ENCODE measurements at places on chromosomes 13 and 19.

- DNase-seq: no peak
These were observed 235.9 kb downstream of the KLF12 start for GRCh38 chr13:73898276-73898675.

GRCh38 chr13:27347211-27347772 is 76.7 kb downstream of the RASL11A start:
- no peak for DNase-seq

DNA sequence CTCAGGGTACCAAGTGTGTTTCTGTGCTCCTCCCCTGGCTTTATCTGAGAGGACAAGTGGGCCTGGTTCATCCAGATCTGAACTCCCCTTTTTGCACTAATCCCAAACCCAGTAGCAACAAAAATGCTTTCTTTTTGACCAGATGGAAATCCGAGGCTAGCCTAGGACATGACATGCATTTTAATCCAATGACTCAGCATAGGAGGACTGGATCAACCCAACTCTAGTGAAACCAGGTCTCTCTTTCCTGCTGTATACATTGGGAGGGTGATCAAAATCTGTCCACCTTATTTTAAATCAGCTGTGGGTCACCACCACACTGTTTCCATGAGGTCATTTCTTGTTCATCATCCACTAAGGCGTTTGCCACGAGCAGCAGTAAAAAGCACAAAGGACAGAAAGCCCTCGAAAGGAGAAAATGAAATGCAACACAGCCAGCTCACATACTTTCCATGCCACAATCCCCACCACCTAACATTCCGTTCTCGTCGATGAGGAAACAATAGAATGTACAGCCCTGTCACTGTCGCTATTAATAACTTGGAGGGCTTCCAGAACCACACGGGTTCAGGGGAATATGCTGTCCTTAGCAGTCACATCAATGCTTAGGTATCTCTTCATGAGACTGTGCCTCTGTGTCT is 543.0 kb downstream of the IRS2 start:
- no peak for DNase-seq

GRCh38 chr13:29162638-29163235 is 342.6 kb downstream of the MTUS2 start:
- DNase-seq: no peak

DNA sequence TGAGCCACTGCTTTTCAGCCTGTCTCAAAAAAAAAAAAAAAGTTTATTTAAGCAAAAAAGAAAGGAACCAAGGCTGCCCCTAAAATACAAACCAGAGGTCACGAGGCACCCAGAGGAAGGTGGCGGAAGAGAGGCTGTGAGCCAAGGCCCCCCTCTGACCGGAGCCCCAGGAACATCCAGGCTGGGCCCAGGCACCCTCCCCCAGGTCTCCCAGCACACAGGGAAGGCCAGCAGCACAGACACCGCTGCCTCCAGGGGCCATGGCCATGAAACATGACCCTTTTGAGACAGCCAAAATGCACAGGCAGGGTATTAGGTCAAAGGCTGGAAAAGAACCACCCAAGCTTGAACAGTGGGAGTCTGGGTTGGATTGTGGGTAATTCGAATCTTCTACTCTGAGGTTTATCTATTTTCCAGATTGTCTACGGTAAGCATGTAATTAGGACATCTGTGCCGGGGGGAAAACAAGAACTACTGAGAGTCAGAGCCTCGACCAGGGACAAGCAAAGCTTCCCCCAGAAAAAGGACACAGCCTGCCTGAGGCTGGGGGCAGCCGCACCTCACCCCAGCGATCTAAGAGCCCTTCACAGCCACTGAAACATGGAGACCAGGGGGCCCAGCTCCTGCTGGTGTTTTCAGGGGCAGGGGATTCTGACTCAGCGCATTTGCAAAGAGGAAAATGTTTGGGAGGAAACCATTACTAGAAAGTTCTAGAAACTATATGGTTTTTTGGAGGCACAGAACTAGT is 8.4 kb downstream of the PEX11G start:
- no peak for DNase-seq

GRCh38 chr19:11560404-11561051 is 1.5 kb upstream of the ELOF1 start:
- DNase-seq: peak; percentile 72

DNA sequence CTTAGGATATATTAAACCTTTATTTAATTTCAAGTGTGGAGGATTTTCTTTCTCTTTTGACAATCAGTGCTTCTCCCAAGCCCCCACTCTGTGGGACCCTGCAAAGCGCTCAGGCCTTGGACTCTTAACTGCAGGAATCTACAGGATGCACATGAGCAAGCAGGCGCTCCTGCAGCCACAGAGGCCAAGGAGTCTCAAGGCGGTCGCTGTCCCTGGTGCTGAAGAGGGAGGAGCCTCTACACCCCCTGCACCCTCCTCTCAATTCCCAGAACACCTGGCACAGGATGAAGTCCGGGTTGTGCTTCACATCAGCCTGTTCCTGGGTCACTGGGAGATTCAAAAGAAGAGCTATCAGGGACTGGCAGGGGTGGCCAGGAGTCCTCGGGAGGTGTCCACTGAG is 13.5 kb downstream of the OR10H4 start:
- no peak for DNase-seq

DNA sequence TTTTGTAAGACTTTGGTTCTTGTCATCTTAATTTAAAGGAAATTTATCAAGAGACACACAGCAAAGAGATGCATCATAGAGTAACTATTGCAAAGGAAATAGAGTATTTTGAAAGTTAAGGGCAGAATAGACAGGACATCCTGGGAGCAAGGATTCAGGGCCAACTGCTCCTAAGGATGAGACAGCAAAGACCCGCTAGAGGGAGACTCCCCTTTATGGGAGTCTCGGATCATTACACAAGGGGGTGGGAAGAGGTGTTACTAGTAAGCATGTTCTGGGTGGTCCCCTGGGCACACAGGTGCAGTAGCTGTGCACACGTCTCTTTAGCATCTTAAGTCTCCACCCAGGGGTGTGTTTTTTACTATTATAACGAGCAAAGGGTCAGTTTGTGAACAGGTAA is 9.6 kb downstream of the ZSCAN5C start:
- DNase-seq: no peak

- peak; percentile 59 for DNase-seq
These were observed 41.5 kb downstream of the ZNF682 start for GRCh38 chr19:19997656-19998268.

DNA sequence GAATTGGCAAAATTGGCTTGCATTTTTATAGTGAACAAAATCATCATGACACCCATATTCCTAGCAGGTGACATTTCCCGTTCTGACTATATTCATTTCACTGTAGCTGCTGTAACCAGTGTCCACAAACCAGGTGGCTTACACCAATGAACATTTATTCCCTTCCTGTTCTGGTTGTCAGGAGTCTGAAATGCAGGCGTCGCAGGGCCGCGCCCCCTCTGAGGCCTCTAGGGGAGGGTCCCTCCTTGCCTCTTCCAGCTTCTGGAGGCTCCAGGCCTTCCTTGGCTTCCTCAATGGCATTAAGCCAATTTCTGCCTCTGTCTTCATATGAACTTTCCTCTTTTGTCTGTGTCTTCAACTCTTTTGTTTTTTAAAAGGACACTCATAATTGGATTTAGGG is 6.5 kb upstream of the RLN3 start:
- DNase-seq: no peak

GRCh38 chr13:63088226-63088625 is 1672.6 kb upstream of the PCDH20 start:
- no peak for DNase-seq

- no peak for DNase-seq
These were observed 26.1 kb downstream of the PPP5C start for GRCh38 chr19:46372901-46373490.

- no peak for DNase-seq
These were observed 4.0 kb upstream of the NWD1 start for GRCh38 chr19:16715611-16716010.

DNA sequence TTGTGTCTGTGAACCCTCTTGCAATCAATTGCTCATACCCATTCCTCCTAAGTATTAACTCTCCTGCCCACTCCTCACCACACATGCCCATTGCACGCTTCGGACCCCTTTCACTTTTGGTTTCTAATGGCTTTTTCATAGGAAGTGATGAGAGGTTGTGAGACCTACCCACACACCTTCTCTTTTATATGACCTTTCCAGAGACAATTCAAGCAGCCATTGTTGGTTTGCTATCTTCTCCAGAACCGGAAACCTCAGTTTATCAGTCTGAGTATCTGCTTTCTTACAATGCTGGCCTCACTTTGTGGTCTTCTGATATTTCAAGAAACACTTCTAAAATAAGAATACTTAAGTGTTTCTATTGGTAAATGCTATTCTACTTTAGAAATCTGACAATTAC is 1550.8 kb upstream of the SLC10A2 start:
- DNase-seq: no peak

DNA sequence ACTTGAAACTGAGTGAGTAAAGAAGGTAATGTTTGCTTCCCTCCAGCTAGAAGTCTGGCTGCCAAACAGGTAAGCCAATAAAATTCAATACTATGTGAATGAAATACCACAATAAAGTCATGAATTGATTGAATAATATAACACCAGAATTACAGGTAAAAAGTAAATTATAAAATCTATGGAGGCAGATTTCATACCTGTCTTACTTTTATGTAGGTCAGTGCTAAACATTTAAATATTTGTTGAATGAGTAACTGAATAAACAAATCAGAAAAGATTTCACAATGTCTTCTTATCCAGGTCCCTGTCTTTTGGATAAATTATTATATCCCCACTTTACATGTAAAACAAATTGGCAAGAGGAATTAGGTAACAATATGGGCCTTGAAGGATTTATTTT is 62.7 kb downstream of the MICU2 start:
- no peak for DNase-seq

DNA sequence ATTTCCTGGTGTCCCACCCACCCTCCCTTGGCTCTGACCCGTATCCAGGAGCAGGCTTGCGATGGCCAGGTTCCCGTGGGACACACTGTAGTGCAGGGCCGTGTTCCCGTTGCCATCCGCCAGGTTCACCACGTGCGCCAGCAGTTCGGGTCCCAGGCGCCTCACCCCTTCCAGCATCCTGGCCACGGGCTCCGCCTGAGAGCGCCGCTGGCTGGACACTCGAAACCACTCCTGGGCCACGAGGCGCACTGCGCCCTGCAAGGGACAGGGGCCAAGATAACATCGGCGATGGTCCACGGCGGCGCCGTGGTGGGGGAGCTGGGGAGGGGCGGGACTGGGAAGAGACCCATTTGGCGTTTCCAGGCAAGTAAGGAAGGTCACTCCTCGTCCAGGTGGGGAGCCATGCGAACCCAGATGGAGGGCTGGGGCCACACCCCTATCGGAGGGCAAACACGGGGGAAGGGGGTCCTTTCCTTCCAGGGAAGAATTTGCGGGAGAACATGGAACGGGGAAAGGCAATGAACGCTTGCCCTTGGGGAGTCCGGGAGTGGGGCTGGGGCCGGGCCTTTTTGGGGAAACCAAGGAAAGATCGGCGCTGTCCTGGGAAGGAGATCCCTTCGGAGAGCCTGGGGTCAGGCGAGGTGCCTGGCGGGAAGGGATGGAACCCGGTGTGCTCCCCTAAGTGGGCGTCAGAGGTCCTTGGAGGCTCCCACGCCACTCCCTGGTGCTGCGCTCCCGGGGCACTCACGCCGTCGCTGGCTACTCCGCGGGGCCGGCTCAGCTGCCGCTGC is 9.9 kb downstream of the KANK3 start:
- DNase-seq: no peak

DNA sequence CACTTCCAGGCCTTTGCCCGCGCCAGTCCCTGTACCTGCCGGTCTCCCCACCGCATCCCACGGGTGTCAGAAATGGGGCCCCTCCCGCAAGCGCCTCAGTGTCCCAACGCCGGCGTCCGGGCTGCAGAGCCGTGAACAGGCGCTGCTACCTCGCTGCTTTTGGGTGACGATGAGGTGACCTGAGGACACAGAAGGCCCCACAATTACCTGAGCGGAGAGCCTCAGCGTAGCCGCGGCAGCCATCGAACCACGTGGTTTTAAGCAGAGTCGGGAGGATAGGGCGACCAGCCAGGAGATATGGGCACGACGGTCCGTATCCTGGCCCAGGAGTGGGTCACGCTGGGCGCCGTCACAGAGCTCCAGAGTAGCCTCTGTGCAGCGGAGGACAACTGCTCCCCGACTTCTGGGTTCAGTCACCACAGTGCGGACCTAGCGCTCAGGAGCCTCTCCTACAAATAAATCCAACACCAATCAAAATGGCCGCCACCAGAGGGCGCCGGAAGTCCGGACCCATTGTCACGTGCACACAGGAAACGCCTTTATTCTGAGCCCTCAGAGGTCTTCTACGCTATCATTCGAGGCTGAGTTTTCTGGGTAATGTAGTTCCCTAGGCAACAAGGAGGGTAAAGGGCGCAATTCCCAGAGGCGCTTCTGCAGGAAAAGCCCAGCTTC is at the start of gene ZNF814:
Gene ZNF814, minus strand, starts transcription at position 478 of the 672 bp plus-strand sequence. Its CDS starts 235 bp downstream, at position 243.
- peak; percentile 79 for DNase-seq

Data from CD4-positive, alpha-beta T cell treated with Interleukin-17A for 4 hours (primary cell).